ENCODE measurements at places on chromosomes 12 and 14.

- DNase-seq, result no peak
Observed at GRCh38 chr12:27523305-27523641, 733 bp upstream of the PPFIBP1 start.

- no peak for DNase-seq
Observed at GRCh38 chr14:100855256-100855930, 29.5 kb downstream of the MEG3 start.

DNA sequence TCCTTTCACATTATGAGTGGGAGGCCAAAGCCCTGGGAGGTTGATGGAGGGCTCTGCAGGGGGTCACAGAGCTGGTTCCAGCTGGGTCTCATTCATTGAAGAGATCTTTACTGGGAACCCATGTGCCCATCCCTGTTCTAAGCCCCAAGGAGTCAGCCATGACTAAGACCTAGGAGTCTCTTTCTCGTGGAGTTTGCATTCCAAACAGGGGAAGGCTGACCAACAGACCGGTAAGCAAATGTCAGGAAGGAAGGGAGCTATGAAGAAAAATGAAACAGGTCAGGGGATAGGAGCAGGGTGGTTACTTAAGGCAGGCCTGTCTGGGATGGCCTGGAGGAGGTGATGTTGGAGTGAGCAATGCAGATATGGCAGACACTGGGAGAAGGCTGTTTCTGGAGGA, 31.5 kb downstream of the SYNDIG1L start:
- no peak for DNase-seq

DNA sequence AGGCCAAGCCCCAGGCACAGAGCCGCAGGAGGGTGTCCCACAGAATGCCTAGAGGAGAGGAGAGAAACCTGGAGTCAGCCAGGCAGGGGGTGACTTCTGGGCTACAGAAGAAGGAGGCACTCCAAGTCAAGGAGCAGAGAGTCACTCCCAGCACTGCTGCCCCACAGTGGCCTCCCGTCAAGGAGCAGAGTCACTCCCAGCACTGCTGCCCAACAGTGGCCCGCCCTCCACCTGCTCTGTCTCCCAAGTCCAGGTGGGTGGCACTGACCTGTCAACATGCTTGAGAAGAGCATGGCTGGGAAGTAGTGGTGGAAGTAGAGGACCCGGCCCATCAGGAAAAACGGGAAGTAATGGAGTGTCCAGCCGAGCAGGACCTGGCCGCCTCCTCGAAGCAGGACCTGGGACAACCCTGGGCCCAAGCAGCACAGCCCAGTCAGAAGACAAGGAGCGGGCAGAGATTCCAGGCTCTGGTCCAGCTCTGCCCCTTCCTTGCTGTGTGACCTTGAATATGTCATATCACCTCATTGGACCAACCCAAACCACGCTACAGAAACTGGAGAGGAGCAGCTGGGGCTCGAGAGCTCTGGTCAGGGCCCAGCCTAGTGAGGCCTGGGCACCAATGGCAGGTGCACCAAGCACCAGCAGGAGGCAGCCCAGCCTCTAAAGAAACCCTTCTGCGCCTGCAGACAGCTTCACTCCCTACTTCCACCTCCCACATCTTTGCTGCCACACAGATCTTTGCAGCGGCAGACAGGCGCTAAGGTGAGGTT, 7.6 kb upstream of the NGB start:
- no peak for DNase-seq

DNA sequence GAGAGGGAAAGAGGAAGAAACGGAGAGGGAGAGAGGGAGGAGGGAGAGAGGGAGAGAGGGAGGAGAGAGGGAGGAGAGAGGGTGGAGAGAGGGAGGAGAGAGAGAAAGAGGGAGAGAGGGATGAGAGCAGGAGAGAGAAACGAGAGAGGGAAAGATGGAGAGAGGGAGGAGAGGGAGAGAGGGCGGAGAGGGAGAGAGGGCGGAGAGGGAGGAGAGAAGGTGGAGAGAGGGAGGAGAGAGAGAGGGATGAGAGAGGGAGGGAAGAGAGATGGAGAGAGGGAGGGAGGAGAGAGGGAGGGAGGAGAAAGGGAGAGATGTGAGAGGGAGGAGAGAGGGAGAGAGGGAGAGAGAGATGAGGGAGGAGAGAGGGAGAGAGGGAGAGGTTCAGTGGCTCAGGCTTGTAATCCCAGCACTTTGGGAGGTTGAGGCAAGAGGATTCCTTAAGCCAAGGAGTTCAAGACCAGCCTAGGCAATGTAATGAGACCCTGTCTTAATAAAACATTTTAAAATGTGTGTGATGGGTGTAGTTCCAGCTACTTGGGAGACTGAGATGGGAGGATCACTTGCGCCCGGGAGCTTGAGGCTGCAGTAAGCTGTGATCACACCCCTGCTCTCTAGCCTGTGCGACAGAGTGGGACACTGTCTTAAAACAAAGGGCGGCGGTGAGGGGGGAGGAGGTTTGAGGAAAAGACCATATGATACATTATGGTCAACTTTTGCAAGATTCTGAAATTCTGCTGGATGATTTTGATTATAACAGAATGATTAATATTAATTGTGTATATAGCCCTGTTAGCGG, 21.3 kb upstream of the SNRPF start:
- no peak for DNase-seq

DNA sequence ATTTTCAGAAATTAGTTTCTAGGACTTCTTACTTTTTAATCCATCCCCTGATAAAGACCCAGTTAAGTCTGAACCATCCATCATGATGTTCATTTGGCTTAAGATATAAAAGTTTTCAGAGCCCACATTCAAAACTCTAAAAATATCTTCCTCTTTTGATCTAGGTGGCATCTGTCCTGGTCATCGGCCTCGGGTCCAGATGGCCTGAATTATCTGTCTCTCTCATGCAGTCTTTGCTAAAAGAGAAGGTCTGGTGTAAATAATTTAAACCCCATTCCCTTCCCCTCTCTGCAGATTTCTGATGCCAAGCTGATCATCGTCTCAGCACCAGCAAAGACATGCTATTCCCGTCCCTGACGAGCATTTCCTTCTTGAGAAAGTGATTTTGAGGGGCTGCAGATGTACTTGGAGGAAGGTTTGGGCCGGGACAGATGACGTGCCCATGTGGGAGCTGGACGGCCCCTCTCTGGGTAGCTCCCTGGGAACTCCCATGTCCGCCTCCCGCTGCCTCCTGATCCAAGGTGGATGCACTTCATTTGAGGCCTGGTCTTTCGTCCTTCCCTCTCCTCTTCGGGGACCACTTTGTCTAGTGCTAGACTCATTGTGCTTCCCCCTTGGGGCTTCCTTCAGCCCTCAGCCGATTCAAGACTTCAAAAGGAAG, 173.0 kb upstream of the PRMT8 start:
- DNase-seq, result no peak

GRCh38 chr12:68359674-68360073, 27.5 kb upstream of the MDM1 start:
- no peak for DNase-seq

DNA sequence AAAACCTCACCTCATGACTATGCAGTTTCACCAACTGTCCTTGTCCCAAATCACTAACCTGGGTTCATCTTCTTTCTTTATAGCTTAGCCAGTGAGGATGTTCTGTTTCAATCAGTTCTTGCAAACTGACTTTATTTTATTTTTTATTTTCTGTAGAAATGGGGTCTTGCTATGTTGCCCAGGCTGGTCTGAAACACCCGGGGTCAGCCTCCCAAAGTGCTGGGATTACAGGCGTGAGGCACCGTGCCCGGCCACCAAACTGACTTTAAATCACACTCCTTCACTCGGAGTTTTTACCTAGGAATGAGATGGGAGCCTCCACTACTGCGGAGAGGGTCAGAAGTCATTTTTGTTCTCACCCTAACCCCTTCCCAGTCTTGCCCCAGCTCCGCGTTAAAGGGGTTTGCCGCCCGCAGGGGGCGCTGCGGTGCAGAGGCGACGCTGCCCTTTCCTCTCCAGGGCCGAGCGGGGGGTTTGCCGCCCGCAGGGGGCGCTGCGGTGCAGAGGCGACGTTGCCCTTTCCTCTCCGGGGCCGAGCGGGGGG, 7.0 kb upstream of the B4GALNT3 start:
- DNase-seq, result no peak

- no peak for DNase-seq
Observed at GRCh38 chr12:57764662-57765002, 2.2 kb downstream of the CYP27B1 start.

DNA sequence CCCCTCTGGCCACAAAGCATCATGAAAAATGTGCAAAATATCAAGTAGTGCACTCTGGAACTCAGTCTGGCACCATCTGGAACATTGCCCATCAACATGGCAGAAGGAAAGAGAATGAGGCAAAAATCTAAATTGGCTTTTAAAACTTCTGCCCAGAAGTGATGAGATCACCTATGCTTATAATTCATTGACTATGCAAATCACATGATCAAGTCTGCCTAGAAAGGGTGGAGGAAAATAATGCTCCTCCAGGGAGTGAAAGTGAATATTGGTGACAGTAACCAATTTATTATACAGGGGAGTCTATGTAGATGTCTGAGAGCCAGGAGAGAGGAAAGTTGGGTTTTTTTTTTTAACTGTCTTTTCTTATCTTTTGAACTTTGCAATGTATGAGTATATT, 73.3 kb upstream of the HIF1A start:
- DNase-seq, result no peak

GRCh38 chr14:80627745-80628144, 313.8 kb downstream of the CEP128 start:
- DNase-seq, result no peak

DNA sequence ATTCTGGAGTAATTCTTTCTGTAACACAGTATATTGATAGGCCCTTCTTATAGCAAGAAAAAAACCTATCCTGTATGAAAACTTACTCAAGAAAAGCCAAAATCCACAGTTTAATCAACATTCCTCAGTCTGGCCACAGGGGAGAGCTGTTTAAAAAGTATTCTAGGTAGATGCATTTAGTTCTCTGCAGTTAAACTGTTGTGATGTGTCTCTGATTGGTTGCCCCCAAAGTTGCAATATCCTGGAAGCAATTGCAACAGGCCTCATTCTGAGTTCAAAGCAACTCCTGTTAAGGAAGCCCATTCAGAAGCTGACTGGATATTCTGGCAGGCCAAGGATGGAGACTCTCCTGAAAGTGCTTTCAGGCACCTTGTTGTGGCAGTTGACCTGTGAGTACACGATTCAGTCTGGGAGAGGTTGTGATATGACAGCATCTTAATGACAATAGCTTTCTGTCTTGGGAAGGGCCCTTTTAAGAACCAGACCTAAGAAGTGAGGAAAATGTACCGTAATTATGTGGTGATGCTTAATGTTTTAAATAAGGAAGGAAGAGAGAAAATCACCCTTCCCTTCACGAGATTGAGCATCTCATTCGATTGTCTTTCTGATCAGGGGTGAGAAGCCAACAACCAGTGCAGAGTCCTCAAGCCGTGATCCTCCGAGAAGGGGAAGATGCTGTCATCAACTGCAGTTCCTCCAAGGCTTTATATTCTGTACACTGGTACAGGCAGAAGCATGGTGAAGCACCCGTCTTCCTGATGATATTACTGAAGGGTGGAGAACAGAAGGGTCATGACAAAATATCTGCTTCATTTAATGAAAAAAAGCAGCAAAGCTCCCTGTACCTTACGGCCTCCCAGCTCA, 420.7 kb downstream of the DAD1 start:
- DNase-seq, result no peak

DNA sequence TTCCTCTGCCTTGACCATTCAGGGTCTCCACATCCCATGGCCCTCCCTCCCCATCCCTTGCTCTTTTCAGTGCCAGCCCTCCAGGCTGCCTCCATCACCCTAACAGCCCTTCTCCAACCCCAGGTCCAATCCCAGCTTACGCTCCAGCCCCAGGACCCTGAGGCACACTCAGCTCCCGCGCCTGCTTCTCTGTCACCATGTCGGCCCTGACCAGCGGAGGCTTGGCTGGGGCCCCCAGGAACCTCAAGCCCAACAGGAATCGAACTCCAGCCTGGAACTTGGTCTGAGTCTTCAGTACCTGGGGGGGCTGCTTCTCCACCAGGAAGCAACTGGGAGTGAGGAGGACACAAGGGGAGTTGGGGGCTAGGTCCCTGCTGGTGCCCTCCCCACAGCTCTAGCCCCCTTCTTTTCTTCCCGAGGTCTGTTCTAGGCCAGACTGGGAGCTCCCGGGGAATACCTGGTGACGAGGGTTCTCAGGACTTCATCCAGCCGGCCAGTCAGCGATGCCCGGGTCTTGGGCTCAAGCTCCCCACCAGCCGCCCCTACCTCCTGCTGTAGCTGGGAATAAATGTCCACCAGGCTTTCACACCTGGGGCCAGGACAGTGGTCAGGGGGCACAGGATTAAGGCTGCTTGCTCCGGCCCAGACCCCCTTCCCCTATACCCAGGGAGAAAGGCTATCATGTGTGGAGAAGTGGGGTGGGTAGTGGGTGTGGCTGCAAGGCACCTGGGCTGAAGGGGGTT, 6.0 kb downstream of the STAT6 start:
- no peak for DNase-seq

DNA sequence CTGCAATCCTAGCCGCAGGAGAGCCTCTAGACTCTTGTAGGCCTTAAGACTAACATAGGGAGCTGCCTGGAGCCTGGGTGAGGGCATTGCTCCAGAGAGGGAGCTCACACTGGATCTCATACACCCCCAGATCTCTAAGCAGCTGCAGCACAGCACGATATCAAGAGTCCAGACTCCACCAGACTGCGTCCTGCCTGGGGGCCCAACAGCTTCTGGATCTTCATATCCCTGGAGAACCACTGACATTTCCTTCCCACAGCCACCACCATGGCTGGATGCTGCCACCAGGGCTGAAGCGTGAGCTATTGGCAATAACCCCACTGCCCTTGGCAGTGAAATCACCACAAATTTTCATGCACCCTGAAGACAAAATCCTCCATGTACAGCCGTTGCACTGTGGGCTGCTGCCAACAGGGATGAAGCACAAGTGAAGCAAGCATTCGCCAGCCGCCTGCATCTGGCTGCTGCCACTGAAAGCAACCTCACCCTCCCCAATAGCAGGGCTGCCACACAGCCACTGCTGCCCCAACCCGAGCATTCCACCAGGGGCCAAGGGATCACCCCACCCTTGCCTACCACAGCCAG, 28.2 kb downstream of the CACNA2D4 start:
- no peak for DNase-seq

GRCh38 chr12:14395074-14395778, 29.7 kb downstream of the ATF7IP start:
- DNase-seq, result no peak

DNA sequence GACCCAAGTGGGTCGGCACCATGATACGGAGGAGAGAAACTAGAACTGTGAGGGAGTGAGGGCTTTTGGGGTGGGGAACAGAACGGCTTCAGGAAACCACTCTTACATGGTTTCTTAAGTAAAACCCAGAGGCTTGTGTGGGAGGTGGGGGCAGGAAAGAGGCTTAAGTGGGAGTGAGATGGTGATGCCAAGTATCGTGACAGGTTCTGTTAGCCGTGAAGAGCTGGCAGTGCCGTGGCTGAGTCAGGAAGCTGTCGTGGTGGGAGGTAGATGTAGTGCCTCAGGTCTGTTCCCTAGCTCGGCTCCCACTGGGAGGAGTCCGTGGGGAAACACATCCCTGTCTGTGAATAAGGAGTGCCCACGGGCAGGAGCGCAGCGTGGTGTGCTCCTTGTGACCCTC, 185.8 kb upstream of the FKBP4 start:
- DNase-seq, result no peak

GRCh38 chr12:12176402-12176801, 90.4 kb downstream of the LRP6 start:
- no peak for DNase-seq

Measured in brain pericyte (primary cell).